NCI-H2029 (cell line): ENCODE measurements at places on chromosomes 2 and 18.

DNA sequence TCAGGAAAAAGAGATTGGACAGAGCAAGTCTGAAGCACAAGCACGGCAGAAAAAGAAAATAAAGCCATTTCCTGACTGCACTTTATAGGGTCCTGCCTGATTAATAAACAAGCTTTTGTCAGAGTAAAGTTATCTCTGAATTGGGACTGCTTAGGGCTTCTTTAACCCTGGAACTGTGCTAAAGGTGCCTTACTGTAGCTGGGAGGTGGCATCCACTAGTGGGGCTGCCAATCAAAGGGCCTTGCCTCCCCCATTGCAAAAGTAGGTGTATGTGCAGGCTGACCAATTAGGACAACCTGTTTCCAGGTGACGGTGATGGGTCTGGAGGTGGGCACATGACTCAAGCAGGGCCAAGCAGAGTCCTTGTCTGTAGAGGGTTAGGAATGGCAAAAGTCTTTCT, 57.4 kb upstream of the RAPH1 start:
- DNase-seq, result no peak

DNA sequence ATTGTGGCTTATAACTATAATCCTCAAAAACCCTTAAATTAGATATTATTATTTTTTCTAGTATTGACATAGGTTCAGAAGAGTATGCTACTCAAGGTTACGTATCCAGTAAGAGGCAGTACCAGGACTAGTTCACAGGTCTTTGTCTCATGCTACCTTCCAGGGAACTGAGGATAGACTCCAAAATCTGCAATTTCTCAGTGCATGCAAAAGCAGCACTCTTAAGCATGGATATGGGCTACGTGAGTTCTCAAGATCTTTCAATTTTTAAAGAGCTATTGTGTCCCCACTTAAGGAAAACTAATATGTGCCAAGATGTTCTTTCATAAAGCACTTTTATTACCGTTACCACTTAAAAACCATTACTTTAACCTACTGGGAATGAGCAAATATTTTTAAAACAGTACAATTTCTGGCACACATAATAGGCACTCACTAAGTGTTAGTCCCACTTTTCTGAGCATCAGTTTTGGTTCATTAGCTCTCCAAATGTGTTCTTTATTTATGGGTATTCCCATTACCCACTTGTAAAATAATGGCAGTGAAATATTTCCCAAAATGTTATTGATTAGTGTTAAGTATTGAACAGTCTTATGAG, 113.8 kb upstream of the TTN start:
- no peak for DNase-seq

DNA sequence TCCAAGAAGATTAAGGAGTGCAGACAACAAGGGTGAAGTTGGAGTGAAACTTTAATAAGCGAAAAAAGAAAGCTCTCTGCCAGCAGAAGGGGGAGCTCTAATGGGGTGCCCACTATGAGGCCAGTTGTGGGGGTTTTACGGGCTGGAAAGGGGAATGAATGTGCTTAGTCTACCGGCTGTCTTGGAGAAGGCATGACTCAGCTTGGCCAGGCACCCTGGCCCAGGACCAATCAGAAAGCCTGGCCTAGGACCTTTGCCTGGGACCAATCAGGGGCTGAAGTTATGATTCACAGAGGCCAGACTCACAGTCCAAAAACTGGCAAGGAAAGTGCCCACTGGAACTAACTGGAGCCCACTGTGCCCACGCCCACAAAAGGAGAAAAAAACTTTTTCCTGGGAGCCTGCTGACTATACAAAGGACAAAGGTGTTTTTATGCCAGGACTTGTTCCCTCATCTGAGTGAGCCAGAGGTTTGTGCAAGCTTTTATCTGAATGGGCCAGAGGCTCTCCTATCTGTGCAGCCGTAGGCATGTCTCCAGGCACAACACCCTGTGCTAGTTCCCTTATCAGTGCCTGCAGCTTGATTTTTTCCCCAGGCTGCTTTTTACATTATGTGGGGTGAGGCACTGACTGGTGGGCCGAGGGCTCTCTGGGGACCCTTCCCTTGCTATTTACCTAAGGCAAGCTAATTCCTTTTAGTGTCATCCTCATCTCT, 18.6 kb downstream of the CMPK2 start:
- no peak for DNase-seq

- no peak for DNase-seq
Observed at GRCh38 chr2:97734061-97735051, 21.0 kb downstream of the ZAP70 start.

DNA sequence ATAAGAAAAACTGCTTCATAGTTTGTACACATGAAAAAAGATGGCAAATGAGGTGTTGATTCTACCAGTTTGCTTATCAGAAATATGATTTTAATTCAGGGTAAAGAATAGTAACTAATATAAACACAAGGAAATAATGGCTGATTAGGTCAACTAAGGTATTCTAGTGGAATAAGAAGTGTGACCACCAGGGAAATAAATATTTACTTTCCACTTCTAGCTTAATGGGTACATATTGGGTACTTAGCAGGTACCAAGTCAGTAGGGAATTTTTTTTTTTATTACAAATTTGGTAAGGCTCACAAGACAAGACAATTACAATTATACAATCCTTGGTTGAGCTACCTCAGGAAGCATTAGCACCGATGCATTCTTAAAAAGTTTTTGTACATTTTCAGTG, 135.7 kb downstream of the PLEKHA3 start:
- DNase-seq, result no peak

DNA sequence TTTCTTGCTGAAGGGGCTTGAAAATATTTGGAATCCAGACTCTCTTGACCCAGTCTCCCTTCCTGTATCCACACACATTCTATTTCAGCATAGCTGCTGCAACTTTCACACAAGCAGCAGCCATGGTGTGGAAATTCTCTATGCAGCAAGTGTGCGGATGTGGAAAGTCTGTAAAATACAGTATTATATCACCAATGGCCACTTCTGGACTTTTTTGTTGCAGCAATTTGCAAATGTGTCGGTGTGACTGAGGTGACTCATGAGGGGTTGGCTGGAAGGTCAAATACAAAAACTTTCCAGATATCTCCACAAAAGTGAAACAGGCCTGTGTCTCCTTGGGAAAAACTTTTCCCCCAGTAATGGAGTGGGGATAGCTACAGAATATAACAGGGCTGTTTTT, 299.3 kb upstream of the GYPC start:
- no peak for DNase-seq

DNA sequence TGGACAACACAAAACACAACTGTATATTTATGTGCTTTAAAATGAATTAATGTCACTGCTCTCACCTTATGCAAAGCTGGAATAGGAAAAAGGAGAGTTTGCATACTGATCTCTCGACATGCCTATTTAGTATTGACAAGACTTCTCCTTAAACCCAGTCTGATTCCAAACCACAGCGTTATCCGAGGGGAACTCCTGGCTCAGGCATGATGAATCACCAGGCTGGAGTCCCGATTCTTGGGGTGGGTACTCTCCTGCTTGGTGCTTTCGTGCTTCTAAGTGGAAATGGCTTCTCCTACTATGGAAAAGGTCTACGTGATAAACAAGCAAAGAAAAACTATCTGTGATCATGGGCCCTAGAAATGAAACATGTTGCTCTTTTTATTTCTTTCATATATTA, 88.9 kb upstream of the SLC35G4 start:
- DNase-seq, result no peak

DNA sequence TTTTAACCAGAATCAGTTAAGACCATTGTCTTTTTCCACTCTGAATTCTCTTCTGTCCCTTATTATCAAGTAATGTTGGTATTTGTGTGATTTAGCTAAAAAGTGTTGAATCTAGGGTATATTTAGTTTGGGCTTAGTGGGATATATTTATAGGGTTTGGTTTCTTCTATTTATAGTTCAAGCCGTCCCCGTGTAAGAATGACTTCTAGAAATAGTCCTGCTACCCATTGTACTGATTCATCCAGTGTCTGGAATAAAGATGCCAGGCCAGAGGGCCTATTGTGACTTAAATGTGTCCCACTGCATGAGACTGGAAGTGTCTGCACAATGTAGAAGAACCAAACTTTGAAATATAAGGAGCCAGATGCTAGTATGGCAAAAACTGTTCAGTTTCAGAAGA, 364.8 kb downstream of the TNS1 start:
- no peak for DNase-seq

GRCh38 chr2:186771850-186772463, 77.0 kb downstream of the ZSWIM2 start:
- DNase-seq, result no peak

DNA sequence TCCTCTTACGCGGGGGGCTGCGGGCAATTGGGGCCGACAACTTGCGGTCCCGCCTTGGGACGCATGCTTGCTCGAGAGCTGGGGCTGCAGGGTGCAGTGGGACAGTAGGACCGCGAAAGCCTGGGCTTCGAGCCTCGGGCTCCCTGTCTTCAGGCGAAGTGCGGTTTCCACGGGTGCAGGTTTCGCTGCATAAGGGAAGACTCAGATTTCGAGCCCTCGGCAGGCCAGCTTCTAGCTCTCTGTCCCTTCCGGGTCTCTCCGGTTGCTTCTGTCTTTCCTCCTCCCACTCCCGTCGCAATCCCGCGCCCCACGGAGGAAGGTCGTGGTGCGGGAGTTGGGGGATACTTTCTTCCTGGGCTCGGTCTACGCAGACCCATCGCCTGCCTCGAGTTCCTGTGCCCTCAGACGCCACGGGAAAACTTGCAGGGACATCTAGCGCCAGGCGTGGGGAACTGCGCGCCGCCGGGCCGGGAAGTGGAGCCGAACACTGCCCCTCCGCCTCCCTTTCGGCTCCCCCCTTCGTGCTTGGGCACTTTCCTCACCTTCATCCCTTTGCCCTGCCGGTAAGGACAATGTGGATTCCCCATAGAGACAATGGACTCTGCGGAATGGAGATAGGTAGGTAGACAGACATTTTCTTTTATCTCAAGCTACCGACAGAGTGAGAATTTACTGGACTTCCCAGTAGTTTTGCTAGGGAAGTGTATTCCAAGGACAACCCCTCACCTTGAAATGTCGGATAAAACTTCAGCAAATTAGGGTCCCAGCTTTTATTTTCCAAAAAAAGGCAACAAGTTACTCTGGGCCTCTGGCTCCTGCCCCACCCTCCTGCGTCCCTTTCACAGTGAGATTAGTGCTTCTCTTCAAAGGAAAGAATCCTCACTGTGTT, 4.2 kb upstream of the HOXD13 start:
- DNase-seq, result peak; percentile 22
